Hematopoietic multipotent progenitor cell treated with erythropoietin and hydrocortisone succinate and interleukin-3 and kit ligand, for 17 days (in vitro differentiated cells): ENCODE measurements at places on chromosomes 3 and 15.
A peak's percentile ranks its signal among the peaks of the same experiment; 100 is the strongest.

DNA sequence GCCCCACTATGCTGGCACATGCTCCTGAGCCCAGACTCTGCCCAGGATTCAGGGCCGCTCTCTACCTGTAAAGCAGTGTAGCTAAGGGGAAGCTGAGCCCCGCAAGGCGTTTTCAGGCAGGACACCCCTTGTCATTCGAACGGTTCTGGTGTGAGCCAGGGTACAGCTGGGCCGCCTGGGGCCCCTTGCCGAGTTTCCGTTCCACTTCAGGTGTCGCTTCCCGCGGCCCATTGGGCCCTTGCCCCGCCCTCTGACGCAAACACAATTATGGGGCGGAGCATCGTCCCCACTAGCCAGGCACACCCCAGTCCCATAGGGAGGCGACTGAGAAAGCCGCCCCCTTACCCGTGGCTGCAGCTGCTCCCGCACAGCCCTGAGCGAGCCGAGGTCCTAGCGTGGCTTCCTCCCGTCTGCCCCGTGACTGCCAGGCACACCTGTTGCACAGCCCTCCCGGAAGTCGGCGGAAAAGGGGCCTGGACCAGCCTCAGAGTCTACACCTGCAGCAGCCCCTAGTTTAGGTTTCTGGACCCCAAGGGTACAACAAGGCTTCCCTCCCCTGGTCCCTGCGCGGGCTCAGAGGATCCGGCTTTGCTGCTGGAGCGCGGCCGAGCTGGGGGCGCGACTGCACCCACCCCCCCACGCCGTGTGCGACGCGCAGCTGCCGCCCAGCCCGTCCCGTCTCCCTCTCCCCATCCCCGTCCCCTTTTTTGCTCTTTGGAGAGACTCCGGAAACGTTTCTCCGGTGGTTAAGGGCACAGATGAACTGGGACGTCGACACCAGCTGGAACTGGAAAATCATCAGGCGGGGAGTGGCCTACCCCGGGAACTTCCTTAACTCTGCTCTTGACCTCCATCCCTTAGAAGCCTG lies at the start of gene PLSCR2:
Gene PLSCR2, minus strand, starts transcription at position 412 of the 868 bp plus-strand sequence. CDS start 9,657 bp downstream, outside the sequence.
- DNase-seq: peak; percentile 28

DNA sequence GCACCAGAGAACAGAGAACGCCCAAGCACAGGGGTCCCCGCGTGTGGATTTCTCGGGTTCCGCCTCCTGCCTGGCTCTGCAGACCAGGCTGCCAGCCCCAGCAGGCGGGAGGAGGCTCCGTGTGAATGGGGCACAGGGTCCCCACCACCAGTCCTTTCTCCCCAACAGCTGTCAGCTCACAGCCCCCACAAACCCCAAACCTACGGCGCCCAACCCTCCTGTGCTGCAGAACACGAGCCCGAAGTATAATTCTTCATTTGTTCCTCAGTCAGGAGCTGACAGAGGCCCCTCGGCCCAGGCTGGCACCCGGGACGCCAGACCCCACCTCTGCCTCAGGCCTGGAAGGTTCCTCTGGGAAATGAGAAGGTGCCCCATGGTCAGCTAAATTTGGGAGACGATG lies 78.0 kb downstream of the TBC1D2B start:
- DNase-seq: no peak

DNA sequence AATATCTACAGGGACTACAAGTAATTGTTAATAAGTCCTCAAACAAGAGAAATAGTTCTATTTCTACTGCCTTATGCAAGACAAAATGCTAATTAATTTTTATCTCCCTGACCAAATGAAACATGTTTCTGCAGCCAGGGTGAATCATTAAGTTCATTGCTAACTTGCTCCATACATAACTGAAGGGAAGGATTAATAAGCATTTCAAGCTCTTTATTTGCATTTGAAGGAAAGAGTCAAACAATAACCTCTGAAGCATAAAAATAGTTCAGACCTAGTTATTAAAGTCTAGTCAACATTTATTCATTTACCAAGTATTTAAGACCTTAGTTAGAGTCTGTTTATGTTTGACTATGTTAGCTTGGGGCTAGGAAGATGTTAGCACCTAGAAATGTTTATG lies 120.0 kb downstream of the ATP1B3 start:
- no peak for DNase-seq

DNA sequence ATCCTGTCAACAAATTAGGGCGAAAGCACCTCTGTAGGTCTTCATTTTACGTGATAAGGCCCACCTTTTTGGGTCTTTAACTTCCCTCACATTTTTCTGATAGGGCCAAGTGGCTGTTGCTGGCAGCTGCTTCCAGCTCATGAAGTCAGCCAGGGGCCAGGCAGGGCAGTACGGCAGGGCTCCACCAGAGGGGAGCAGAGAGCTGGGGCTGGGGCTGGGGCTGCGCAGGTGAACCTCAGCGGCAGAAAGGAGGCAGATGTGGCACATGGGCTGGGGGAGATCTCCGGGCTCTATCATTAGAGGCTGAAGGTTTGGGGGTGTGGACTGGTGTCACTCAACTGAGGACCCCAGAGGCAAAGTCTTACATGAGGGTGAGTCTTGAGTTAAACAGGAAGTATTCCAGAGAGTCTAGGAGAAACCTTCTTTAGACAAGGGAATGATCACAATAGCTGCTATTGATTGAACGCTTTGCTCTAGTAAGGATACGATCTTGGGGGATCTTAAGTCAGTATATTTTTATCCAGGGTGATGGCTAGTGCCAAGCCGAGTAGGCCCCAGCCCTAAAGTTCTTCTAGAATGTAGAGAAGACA lies 62.8 kb upstream of the MEX3B start:
- DNase-seq: peak; percentile 49

- DNase-seq: no peak
Observed at GRCh38 chr15:48283396-48284145, 47.7 kb upstream of the DUT start.

DNA sequence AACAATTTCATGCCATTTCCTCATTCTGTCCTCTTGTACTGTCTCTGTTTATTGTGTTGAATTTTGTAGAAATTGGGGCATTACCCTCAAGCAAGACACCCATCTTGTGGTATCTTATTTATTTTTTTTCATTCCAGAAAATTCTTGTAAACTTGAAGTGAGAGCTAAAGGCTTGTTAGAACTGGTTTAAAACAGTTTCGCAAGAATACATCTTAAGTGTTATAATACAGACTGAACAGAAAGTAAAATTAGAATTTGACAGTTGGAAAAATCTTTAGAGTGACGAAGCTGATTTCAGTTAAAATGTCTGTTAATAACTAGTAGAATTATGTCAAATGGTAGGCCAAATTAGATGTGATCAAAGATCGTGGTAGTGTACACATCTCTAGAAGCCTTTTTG lies 26.9 kb downstream of the RNF13 start:
- no peak for DNase-seq

DNA sequence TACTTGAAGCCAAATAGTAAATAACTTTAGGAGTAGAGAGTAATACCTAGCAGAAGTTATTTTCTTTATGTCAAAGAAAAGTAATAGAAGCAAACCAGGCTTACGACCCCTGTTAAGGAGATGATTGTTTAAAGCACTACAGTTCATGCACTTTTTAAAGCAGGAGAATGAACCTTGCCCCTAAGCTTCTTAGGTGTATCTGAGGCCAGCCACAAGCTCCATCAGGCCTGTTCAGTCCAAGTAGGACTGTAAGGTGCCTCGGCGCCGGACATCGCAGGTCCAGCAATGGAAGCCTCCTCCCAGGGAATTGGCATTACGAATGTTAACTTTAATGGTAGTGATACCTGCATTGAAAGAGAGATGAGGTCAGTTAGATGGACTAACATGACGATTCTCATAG lies 16.5 kb downstream of the GATM start:
- DNase-seq: no peak

DNA sequence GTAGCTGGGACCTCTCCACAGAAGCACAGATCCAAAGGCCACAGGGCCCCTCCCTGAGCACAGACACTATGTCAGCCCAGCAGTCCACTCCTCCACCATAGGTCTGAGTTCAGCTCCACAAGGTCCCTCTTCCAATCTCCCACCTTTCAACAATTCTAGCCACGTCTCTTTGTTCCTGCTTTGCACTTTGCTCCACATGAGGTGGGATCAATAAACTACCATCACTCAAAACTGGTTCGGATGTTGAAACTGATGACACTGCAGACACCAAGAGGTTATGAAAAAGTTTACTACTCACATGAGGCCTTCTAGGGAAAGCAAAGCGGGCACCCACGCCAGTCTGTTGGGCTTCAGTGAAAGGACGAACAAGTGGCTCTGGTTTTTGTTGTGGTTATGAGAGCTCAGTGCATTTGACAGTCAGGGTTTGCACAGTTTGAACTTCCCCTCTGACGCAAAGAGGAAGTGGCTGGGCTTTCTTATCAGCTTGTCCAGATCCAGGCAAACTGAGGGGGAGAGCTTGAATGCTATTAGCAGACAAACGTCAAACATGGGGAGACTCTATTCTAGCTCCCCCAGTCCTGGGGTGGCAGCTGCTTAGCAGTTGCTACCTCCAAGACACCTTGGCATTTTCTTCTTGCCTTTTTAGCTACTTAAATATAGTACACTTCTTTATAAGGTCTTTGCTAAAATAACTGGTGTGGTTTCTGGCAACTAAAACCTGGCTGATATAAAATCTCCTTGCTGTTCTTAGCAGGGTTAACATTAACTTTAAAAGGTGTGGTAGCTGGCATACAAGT lies 37.8 kb downstream of the ZNF445 start:
- DNase-seq: peak; percentile 63

DNA sequence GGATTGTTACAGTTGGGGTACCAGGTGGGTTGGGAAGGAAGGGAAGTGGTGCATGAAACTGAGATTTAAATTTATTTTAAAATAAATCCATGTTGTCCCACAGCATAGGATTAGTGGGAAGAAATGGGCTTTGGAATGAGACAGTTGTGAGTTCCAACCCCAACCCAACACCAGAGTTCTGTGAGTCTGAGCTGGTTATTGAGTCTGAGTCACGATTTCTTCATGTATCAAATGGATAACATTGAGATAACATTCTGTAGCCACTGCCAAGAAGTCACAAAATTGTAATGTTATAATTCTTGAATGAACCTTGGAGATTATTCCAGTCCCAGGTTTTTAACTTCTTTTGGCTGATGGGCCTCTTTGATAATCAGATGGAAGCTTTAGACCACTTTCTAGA lies 13.7 kb downstream of the IFT122 start:
- DNase-seq: no peak

GRCh38 chr15:31214864-31215489 lies 111.7 kb upstream of the KLF13 start:
- no peak for DNase-seq

DNA sequence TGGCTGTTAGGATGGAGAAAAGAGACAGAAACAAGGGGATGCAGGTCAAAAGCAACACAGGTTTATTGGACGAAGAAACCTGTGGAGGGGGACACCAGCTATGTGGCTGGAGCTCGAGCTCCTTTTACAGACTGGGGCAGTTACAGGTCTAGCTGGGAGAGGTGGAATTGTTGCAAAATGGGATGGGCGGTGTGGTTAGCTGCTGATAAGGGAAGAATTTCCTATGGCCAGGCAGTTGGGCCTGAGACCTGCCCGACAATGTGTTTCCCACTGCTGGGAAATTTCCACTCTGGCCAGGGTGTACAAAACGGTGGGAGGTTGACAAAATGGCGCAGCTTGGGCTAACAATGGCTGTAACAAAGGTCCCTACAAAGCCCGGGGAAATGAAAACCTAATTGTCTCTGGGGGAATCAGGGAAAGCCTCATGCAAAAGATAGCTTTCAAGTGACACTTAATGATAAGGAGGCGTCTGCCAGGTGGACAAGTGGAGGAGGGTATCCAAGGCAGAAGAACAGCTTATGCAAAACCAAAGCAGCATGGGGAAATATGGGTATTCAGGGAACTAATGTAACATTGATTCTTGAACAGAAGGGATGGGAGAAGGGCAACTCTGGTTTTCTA lies 137.4 kb upstream of the SGO1 start:
- no peak for DNase-seq

GRCh38 chr3:46662771-46663551 lies 30.5 kb downstream of the ALS2CL start:
- no peak for DNase-seq

DNA sequence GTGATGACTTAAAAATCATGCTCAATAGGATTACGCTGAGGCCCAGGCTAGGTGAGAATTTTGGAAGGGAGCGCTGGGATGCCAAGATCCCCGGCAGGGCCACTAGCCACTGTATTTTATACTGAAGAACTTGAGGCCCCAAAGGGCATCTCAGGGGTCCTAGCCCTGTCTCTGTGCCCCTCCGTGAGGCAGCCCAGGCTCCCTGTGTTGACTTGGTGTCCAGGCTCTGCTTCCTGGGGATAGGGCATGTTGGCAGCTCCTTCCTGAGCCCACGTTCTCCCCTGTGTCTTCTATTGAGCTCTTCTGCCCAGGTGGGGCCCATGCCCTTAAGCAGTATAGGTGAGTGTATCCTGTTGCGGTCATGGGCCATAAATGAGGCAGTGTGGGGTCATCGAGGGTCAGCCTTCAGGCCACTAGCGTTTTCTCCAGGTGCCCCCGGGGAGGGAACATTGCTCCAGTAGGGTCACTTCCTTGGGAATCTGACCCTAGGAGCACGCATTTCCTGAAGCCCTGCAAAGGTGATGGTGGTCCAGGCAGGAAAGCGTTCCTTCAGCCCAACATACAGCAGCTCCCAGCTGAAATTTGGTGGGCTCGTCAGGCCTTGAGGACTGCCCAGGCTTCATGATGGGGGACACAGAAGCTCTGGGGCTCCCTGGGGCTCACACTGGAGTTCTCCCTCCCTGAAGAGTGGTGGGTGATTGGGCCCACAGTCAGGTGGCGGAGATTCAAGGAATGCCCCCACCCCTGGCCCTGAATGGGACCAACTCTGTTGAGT lies 189.4 kb downstream of the UBE3A start:
- no peak for DNase-seq

DNA sequence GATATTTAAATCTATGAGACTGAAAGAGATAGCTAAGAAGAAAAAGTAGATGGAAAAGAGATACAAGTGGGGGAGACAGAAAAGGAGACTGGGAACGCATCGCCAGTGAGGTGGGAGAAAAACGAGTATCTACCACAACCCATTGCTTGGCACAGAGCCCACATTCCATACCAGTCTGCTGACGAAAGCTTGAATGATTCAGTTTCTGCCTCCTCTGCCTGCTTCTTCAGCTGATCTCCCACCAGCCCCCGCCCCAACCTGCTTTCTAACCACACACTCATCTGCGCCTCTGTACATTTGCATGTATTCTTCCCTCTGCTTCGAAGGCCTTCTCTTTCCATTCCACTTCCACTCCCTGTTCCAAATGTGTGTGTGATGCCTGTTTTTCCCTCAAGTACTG lies 188.1 kb downstream of the USP13 start:
- no peak for DNase-seq

DNA sequence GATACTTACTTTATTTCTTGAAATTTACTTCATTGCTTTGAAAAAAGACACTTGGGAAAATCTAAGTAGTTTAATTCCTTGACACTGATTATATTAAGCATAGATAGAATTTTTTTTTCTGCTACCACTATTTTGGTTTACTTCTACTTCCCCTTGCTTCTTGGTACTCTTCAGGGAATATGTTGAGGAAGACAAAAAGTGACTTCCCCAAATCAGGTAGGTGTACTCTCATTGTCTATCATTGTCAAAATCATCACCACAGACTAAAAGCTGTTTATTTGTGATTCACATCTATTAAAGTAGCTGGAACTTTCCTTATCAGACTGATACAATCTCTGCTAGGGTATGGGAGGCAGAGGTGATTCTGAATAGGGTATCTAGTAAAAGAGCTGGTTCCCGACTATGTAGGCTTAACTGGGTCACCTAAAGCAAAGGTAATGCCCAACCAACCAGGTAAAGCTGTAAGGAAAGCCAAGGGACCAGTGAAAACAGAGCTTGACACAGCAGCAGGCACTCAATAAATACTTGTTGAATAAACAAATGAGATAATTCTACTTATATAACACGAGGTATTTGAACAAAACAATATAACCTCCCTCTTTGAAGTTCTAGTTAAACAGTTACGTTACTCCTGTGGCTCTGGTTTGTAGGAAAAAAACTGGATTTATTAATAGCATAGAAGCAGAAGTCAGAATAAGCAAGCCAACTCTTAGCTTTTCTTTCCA lies 346.9 kb downstream of the PLCL2 start:
- DNase-seq: no peak
